Ascending aorta (tissue), 2 donors: ENCODE measurements at places on chromosomes 1 and 21. TPM values are rescaled to one million over a fixed set of nuclear protein-coding genes. Genes with fewer than 3 reads are reported as not detected.

DNA sequence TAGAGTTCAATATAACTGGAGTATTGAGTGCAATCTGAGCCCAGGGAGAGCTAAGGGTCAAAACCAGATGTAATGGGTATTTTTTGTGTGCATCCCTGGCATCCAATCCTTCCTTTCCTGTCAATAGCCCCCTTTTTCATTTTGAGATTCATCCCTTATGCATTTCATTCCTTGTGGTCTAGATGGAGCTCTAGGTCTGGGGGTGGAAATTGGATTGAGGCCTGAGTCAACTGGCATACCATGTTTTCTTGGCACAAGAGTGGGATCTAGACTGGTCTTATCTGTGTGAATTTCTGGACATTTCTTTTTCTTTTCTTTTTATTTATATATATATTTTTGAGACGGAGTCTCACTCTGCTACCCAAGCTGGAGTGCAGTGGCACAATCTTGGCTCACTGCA is 67.3 kb upstream of the RAB3GAP2 start:
- DNase-seq, result no peak

- DNase-seq, result no peak
Measured at GRCh38 chr1:236853921-236854604, 59.0 kb downstream of the MTR start.

- DNase-seq, result no peak
Measured at GRCh38 chr1:110310300-110310699, 28.9 kb upstream of the RBM15 start.

GRCh38 chr21:34983680-34984086 is 65.4 kb downstream of the RUNX1 start:
- no peak for DNase-seq

- DNase-seq, result no peak
Measured at GRCh38 chr1:11685210-11685752, 4.3 kb upstream of the MAD2L2 start.

Gene GSTM1
- 89.4 TPM for total RNA-seq

Gene OR6K3
- total RNA-seq, result not detected
